CD14-positive monocyte (primary cell): ENCODE measurements at places on chromosomes 1 and 21. TPM values are rescaled to one million over a fixed set of nuclear protein-coding genes. Genes with fewer than 3 reads are reported as not detected.

DNA sequence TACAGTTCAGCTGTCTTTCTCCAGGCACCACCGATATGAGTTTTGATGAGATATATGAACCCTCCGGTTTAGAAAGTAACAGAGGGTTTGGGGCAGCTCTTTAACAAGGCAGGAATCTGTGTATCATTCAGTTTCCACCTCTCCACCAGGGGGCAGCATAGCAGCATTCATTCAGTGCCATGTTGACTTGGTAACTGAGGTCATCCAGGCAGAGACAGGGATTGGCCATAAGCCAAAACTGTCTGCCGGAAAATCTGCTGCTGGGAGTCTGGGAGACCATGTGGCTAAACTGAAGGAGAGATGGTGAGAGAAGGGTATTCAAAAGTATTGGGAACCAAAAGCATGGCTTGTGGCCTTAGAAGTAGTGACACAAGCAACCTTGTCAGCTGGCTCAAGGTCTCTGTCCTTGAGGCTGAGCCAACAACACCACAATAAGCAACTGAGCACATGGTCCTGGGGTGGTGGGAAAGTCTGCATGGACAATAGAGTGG is 98.5 kb downstream of the LMX1A start:
- H3K4me1 ChIP-seq: no peaks in the 10 kb centered on the region
- peak; percentile 2 for DNase-seq
- H3K4me3 ChIP-seq: no peak overlapping the region
- no peak overlapping the region for H3K27ac ChIP-seq

- peaks cover 96% of the 10 kb centered on the region for H3K36me3 ChIP-seq
- no peaks in the 10 kb centered on the region for H3K4me1 ChIP-seq
- no peak overlapping the region for H3K27ac ChIP-seq
- no peaks in the 10 kb centered on the region for H3K27me3 ChIP-seq
- no peak overlapping the region for H3K4me3 ChIP-seq
- DNase-seq: peak; percentile 60
Measured at GRCh38 chr1:17335821-17336710, 28.1 kb downstream of the PADI4 start.

GRCh38 chr1:18883636-18884418 is 18.5 kb downstream of the ALDH4A1 start:
- peaks cover 57% of the 10 kb centered on the region for H3K36me3 ChIP-seq
- H3K27ac ChIP-seq: no peak overlapping the region

GRCh38 chr1:29057700-29058099 is 66.0 kb downstream of the TMEM200B start:
- H3K4me1 ChIP-seq: no peaks in the 10 kb centered on the region
- H3K27me3 ChIP-seq: no peaks in the 10 kb centered on the region
- no peak overlapping the region for H3K27ac ChIP-seq
- no peak for DNase-seq
- peaks cover 24% of the 10 kb centered on the region for H3K36me3 ChIP-seq
- H3K4me3 ChIP-seq: no peak overlapping the region

DNA sequence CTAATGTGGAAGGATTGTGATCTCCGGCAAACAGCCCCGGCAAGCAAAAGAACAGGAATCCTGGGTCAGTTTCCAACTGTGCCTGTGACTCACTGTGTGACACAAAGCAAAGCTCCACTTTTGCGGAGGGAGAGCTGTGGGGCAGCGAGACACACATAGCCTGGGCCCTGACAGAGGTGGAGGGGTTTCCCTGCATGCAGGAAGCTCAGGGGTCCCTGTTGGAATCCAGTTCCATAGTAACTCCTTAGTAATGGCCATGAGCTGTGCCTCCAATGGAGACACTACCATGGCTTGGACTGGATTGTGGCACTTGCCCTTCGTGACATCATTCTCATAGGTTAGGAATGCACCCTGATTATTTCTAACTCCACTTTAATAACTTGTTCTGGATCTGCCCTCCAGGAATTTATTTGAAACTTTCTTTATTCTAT is 47.0 kb upstream of the ATF3 start:
- H3K36me3 ChIP-seq: no peaks in the 10 kb centered on the region
- peaks cover 24% of the 10 kb centered on the region for H3K4me1 ChIP-seq
- H3K27me3 ChIP-seq: no peaks in the 10 kb centered on the region
- no peak for DNase-seq
- no peak overlapping the region for H3K27ac ChIP-seq

DNA sequence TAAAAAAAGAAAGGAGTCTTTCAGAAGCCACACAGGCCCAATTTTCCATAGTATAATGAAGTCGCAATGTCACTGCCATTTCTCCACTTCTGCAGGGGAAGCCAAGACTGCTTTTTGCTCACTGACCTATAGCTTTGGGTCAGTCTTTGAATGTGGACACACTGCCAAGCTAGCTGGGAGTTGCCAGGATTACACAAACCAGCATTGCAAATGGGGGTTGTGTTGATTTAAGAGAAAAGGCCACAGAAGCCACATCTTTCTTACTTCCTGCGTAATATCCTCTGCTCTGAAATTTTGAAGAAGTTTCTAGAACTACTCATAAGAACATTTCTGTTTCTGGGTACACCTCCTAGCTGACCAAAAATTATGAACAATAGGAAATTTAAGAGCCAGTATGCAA is 45.8 kb upstream of the SAMSN1 start:
- peak overlapping the region; percentile 88 for H3K27ac ChIP-seq
- H3K36me3 ChIP-seq: no peaks in the 10 kb centered on the region
- DNase-seq: peak; percentile 93
- no peaks in the 10 kb centered on the region for H3K27me3 ChIP-seq

DNA sequence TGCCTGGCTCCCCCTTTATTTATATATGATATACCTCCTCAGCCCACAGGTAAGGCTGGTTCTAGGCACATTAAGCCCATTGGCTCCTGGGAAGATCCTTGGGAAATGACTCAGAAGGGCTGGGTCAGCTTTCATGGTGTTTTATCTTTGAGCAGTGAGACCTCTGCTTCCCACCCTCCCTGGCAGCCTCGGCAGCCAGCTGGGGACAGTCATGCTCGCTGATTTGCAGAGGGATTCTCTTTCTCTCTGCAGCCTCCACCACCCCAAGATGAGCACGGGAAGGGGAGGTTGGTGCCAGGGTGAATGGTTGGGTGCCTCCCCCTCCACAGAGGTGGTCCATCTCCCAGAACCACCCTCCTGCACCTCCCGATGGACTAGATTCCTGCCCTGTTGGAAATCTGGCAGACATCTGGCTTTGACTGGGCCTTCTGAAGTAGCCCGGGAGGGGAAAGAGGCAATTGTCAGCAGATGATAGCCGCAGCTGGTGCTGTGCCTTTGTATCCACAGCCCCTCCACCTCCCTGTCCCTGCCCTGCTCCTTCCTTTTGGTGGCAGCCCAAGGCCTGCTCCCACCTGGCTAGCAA is 24.6 kb downstream of the IER5 start:
- no peak overlapping the region for H3K27ac ChIP-seq
- DNase-seq: no peak
- H3K4me3 ChIP-seq: no peak overlapping the region

DNA sequence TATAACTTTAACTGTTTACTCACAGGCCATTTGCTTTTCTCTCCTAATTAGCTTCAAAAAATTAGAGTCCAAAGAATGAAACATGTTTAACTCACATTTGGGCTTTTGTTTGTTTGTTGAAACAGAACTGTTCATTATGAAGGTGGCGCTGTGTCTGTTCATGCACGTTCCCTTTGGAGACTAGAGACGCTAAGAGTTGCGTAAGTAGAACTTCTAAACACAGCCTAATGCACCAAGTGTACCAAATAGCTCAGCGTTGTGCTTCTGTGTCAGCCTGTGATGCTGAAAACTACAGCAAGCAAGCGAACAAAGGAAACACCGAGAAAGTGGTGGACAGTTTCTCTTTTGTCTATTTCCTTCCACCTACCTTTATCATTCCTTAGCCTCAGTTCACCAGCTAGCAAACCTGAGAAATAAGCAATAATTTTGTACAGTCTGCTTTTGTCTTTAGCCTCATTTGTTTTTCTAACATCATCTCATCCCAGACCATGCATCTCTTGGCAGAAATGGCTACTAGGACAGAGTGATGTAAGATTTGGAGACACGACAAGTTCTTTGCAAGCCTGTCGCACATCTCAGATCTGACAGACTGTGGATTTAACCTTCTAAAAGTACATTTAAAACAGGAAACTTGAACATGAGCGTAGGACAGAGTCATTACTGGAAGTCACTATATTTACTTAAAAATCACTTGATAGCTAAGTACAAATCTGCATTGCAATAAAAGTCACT is 375.1 kb downstream of the RYR2 start:
- no peaks in the 10 kb centered on the region for H3K27me3 ChIP-seq
- no peaks in the 10 kb centered on the region for H3K36me3 ChIP-seq
- H3K27ac ChIP-seq: no peak overlapping the region
- no peak for DNase-seq
- H3K4me3 ChIP-seq: no peak overlapping the region

DNA sequence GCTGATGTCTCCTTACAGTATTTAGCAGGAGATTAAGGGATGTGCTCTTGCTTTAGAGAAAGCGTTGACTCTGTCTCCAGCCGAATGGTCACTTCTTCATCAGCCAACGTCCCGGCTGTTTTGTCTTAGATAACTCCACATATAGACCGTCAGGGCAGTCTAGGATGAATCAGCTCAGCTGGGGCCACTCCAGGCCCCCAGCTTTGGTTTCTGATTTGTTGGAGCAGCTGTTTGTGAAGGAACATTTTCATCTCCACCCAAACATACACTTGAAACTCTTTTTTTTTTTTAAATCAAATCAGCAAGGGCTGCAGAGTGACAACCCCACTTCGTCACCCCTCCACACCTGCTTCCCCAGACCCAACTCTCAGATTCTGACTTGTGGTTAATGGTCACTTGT is 206.1 kb upstream of the GALNT2 start:
- peaks cover 5% of the 10 kb centered on the region for H3K4me1 ChIP-seq
- H3K27ac ChIP-seq: no peak overlapping the region
- H3K4me3 ChIP-seq: no peak overlapping the region
- H3K27me3 ChIP-seq: no peaks in the 10 kb centered on the region

DNA sequence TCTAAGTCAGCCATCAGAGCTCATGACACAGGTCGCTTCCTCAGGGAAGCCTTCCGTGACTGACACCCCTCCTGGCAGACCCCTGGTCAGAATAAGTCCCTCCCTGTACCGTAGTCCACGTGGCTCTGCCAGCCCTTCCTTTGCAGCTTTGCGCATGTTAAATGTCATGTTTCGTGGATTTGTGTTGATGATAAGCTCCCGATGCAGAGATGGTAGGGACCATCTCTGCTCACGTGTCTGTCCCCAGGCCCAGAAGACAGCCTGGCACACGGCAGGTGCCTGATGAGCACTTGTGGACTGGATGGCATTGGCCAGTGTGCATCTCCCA is 75.9 kb downstream of the DHRS3 start:
- H3K4me1 ChIP-seq: no peaks in the 10 kb centered on the region
- no peak overlapping the region for H3K27ac ChIP-seq
- peaks cover 3% of the 10 kb centered on the region for H3K27me3 ChIP-seq
- no peaks in the 10 kb centered on the region for H3K36me3 ChIP-seq

- H3K4me1 ChIP-seq: no peaks in the 10 kb centered on the region
- no peak overlapping the region for H3K4me3 ChIP-seq
Measured at GRCh38 chr1:179754041-179754624, 11.0 kb downstream of the FAM163A start.

- no peak overlapping the region for H3K27ac ChIP-seq
- no peaks in the 10 kb centered on the region for H3K27me3 ChIP-seq
- no peak overlapping the region for H3K4me3 ChIP-seq
- no peak for DNase-seq
- H3K4me1 ChIP-seq: peaks cover 30% of the 10 kb centered on the region
Measured at GRCh38 chr1:198160222-198160621, 3.4 kb downstream of the NEK7 start.

DNA sequence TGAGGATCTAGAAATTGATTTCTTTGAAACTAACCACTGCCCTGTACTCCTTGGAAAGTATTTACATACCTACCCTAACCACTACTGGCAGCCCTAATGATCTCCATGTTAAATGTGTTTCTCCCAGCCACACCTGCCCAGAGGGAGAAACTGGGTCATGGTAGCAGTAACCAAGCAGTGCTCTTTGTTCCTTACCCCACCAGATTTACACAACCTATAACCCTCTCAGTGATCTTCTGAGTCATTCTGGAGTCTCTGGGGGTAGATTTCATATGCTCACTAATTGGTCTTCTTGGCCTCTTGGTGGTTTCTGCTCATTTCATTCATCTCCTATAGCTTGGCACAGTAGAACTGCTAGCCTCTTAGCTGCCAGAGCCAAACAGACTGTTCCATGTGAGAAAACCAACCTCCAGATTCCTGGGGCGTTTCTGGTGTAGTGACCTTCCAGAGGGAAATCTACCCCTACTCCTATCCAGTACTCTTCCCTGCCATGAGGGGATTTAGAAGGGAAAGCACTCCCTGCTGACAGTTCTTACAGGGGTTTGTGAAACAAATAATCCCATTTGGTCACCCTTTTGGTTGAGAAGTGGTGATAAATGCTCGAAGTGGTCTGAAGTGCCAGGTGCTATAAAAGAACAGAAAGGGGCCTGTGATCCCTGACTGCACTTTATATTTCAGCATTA is 36.2 kb upstream of the LRIG2 start:
- no peak overlapping the region for H3K4me3 ChIP-seq
- H3K4me1 ChIP-seq: no peaks in the 10 kb centered on the region
- no peak overlapping the region for H3K27ac ChIP-seq
- H3K36me3 ChIP-seq: no peaks in the 10 kb centered on the region
- DNase-seq: no peak

GRCh38 chr1:15515022-15515663 is 8.9 kb downstream of the CASP9 start:
- H3K4me1 ChIP-seq: peaks cover 10% of the 10 kb centered on the region
- DNase-seq: peak; percentile 79
- no peak overlapping the region for H3K4me3 ChIP-seq
- peaks cover 16% of the 10 kb centered on the region for H3K36me3 ChIP-seq

GRCh38 chr1:34057347-34058130 is 107.5 kb downstream of the CSMD2 start:
- no peak overlapping the region for H3K27ac ChIP-seq
- no peak overlapping the region for H3K4me3 ChIP-seq
- H3K27me3 ChIP-seq: no peaks in the 10 kb centered on the region
- DNase-seq: no peak
- no peaks in the 10 kb centered on the region for H3K36me3 ChIP-seq
- H3K4me1 ChIP-seq: no peaks in the 10 kb centered on the region

DNA sequence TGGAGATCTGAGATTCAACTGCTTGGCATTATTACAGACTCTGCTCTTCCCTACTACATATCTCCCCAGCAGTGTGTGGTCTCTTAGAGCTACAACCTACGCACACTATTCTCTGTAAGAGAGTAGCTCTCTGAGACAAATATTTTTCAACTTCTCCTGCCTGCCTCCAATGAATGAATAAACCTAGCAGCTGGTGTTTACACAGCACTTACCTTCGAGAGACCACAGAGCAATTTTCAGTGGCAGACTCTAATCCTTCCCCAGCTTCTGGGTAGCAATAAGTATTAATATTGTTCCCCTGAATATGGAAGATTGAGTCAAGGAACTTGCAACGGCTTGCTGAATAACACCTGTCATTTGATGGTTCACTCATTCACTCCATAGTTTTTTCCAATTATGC is 350.9 kb upstream of the SPAG17 start:
- H3K4me1 ChIP-seq: no peaks in the 10 kb centered on the region
- no peak overlapping the region for H3K4me3 ChIP-seq
- no peak for DNase-seq
- H3K36me3 ChIP-seq: no peaks in the 10 kb centered on the region
- H3K27me3 ChIP-seq: no peaks in the 10 kb centered on the region

Gene PRAMEF14
- polyA plus RNA-seq: not detected in 2 replicates

Gene KTI12
- 6.4 and 11.0 TPM in 2 replicates for polyA plus RNA-seq

Gene TMIGD3
- 3.1 TPM for polyA plus RNA-seq

Gene WRAP73
- 26.1 TPM for polyA plus RNA-seq

Gene JAK1
- 43.1 TPM for polyA plus RNA-seq

Gene SH2D1B
- polyA plus RNA-seq: 1.2 and 2.9 TPM in 2 replicates

Gene B3GALT2
- polyA plus RNA-seq: 0.26 TPM

Gene OR2L5
- not detected in 2 replicates for polyA plus RNA-seq
